ENCODE measurements at places on chromosomes 4 and X.

- DNase-seq, result no peak
Measured at GRCh38 chr4:40550196-40550595, 79.5 kb downstream of the RBM47 start.

DNA sequence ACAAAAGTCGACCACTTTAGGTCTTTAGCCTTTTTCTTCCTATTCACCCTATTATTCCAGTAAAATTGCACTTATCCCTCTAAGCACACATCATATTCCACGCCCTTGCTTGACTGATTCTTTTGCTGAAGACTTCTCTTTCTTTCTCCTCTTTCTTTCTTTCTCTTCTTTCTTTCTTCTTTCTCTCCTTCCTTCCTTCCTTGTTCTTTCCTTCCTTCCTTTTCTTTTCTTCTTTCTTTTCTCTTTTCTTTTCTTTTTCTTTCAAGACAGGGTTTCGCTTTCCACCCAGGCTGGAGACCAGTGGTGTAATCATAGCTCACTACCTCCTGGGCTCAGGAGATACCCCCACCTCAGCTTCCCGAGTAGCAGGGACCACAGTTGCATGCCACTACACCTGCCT is 61.9 kb downstream of the RASGEF1B start:
- DNase-seq, result no peak

DNA sequence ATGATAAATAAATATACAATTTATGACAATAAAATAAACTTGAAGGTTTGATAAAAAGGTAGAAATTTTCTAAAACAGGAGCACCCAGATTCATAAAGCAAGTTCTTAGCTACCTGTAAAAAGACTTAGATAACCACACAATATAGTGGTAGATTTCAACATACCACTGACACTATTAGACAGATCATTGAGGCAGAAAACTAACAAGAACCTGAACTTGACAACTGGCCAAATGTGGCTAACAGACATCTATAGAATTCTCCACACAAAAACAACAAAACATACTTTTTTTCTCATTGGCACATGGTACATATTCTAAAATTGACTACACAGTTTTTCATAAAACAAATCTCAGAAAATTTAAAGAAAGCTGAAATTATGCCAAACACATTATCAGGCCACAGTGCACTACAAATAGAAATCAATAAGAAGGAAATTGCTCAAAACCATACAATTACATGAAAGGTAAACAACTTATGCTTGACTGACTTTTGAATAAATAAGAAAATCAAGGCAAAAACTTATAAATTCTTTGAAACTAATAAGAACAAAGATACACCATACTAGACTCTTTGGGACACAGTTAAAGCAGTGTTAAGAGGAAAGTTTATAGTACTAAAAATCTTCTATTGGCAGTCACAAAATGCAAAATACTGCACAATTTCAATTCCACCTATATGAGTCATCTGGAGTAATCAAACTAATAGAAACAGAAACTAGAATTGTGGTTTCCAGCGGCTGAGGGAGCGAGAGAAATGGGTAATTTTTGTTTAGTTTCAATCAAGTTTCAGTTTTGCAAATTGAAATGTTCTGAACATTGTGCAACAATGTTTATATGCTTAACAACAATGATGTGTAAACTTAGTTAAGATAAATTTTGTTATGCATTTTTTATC is 925.6 kb downstream of the SH3BGRL start:
- no peak for DNase-seq

- DNase-seq, result peak; percentile 7
Measured at GRCh38 chr4:15765391-15765790, 12.7 kb upstream of the CD38 start.

- no peak for DNase-seq
Measured at GRCh38 chr4:135601351-135601750, 1399.8 kb upstream of the PABPC4L start.

DNA sequence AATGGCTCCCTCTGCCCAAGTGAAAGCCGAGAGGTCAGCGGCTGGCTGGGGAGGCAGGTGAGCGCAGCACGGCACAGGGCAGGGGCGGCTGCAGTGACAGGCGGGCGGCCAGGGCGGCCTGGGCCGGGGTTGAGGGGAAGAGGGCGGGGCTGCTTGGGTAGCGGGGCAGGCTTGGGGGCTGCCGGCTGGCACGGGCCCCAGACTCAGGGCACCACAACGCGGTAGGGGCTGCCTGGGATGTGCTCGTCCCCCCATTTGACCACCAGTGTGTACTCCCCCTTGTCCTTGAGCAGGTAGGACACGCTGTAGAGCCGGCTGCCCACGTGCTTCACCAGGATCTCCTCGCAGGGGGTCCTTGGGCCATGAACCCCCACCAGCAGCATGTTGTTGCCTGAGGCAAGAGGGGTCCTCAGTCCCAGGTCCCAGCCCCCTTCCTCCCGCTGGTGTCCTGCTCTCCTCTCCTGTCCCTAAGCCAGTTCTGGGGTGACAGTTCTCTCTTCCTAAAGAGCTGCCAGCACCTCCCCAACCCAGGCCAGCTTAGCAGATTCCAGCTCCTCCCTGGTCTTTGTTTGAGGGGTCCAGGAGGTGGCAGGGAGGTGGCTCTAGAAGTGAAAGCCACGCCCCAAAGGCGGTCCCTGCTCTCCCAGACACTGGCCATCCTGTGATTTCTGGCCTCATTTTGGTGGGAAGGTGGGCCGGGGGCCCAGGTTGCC is 25.6 kb downstream of the FLNA start:
- no peak for DNase-seq

- DNase-seq, result no peak
Measured at GRCh38 chr4:107006218-107006617, 29.9 kb downstream of the DKK2 start.

- no peak for DNase-seq
Measured at GRCh38 chrX:138929926-138930582, 218.5 kb upstream of the FGF13 start.

DNA sequence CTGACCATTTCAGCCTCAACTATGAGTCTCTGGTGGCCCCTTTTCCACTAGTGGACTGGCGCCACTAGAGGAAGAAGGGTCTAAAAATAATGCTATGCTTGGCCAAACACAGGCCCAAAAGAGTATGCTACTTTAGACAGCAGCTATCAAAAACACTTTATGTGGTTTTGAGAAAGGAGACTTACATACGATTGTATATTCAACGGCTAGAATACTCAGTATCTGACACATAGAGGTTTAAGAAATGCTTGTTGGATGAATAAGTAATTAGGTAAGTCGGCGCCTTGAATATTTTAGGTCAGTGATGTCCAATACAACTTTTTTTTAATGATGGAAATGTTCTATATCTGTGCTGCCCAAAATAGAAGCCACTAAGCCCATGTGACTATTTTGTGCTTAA is 25.7 kb upstream of the TMPRSS11A start:
- no peak for DNase-seq

DNA sequence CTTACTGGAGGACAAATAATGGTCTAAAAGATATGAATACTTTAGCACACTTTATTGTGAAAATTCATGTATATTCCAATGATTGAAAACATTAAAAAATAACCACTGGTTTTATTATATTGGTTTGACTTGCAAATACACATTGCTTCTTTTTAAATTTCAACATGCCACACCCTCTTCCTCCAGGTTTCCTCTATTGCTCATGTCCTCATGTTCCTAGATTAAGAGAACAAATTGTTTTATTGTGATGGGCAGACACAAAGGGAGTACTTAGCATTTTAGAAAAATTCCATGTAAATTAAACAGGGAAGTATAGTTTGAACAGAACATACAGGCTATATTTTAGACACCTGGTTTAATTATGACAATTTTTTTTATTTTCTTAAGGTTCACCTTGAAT is 230.6 kb upstream of the GPRIN3 start:
- no peak for DNase-seq

DNA sequence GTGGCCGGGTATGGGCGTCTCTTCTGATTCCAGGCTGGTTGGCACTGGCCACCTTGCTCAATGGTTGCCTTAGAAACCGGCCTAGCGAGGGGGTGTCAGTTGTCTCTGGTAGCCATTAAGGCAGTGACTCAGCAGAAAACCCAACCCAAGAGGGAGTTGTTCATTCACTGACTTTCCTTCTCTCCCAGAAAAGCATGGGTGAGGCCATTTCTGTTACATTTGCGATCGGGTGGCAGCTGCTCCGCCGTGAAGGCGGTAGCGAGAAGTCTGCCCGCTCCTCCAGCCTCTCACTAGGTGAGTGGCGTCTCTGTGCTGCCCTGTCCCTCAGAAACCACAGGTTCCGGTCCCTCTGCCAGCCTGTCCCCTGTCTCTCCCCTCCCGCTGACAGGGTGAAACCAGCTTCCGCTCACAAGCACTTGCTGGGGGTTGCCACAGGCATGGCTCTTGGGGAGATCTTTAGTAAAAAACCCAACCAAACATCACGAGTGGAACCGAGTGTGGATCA is 17.4 kb downstream of the IRAK1 start:
- DNase-seq, result no peak

GRCh38 chrX:631802-632365 is 1.3 kb downstream of the SHOX start:
- no peak for DNase-seq

- peak; percentile 13 for DNase-seq
Measured at GRCh38 chrX:79366873-79367749, at the start of gene ITM2A. ITM2A (minus strand) TSS chrX:79367334; CDS start chrX:79367215, 119 bp downstream.

DNA sequence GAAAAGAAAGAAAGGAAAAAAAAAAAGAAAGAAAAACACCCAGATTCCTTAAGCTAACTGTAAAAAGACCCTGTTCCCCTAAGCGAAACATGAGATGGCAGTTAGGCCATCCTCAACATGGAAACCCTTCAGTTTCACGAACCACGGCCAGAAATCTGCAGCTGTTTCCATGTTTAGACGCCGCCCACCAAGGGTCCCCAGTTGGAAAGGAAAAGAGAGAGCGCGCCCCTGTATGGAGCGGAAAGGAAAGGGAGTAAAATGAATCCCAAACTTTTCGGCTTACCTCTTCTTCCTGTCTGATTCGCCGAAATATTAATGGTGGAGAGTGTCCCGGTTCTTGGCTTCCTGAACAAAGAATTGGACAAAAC is 38.3 kb downstream of the MGARP start:
- no peak for DNase-seq

GRCh38 chr4:125832161-125832560 is 517.4 kb downstream of the FAT4 start:
- no peak for DNase-seq

GRCh38 chr4:85701861-85702321 is 226.9 kb downstream of the ARHGAP24 start:
- DNase-seq, result no peak

- no peak for DNase-seq
Measured at GRCh38 chrX:13014111-13015096, 30.0 kb downstream of the FAM9C start.

DNA sequence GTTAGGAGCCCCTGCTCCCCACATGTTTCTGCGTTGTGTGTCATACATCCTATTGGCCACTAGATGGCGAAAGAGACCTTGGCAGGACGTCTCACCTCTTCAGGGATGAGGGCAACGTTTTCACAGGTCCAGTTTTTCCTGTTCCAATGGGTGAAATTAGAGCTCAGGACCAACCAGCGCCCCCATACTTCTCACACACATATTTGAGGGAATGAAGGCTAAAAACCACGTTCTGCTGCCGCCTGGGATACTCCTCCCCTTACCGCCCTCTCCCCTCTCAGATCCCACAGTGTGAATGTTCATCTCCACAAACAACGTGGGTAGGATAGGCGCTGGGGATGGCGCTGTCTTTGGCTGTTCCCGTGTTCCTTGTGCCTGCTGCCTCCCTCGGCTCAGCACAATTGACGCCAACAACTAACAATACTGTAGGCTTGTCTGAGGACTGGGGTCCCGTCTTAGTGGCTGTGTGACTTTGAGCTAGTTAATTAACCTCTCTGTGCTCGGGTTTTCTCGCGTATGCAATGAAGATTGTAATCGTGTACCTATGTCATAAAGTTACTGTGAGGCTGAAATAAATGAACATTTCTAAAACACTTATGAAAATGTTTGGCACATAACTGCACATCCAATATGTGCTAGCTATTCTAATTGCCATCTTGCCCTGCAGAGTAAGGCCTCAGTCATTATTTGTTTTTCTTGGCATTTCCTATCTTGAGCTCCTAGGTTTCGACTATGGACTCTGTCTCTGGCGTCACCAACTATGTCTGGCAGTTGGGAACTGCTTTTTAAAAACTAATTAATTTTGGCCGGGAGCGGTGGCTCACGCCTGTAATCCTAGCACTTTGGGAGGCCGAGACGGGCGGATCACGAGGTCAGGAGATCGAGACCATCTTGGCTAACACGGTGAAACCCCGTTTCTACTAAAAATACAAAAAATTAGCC is 181.3 kb upstream of the STK26 start:
- peak; percentile 7 for DNase-seq

- DNase-seq, result no peak
Measured at GRCh38 chrX:18733287-18733686, 25.8 kb downstream of the PPEF1 start.

- no peak for DNase-seq
Measured at GRCh38 chrX:63740382-63740781, 44.6 kb downstream of the ARHGEF9 start.

DNA sequence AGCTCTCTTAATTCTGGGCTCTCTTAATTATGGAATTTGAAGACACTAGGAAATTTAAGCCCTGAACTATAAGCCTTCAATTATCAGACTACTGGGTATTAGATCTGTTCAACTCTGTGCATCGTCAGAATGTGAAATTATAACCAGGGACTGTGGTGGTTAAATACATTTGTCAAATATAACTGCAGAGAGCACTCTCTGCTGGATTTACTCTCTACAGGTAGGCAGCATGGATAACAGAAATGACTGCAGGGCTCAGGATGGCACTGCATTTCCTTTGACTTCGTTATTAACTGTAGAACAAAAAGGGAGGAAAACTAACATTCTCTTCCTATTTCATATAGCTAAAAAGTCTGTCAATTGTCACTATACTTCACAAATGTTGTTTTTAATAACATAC is 310.1 kb upstream of the RASGEF1B start:
- DNase-seq, result no peak

GRCh38 chrX:29634516-29634915 is 580.8 kb upstream of the MAGEB2 start:
- DNase-seq, result no peak

GRCh38 chr4:54571293-54572151 is 86.2 kb upstream of the KIT start:
- no peak for DNase-seq

- DNase-seq, result no peak
Measured at GRCh38 chr4:93842601-93843252, 14.2 kb downstream of the ATOH1 start.

DNA sequence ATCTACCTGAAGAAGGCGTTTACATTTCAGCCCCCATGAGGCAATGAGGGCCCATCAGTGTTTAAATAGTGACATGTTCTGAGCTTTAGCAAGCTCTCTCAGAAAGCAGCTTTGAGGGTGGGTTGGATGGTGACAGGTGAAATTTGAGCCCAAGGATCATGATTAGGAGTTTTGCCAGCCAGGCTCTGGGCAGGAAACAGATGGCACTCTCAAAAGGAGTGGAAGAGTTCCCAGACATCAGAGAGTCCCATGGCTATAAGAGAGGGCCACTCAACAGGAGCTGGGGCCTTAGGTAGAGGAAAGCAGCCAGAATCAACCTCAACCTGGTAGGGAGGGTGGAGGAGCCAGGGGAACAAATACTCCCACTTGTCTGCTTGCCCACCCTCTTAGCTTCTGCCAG is 499.8 kb downstream of the MID1IP1 start:
- DNase-seq, result no peak

DNA sequence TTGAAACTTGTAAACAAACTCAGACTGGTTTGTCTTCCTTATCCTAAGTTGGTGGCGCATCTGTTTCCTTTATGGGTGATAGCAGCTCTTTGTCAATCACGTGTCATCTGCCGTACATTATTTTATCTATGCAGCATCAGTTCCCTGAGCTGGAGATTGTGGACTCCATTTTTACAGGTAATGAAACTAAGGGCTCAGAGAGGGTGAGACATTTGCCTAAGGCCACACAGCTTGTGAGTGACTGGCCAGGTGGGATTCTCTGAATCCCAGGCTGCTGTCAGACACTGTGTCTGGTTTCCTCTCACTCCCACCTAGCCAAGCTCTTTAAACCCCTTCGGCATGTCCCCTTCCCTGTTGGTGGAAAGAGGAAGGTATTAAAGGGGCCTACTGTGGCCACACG is 41.7 kb upstream of the CLCN4 start:
- DNase-seq, result no peak

Measured in T47D (cell line).